ENCODE measurements at places on chromosomes 7 and 10.

GRCh38 chr7:25515633-25516275, 287.5 kb upstream of the NPVF start:
- no peak for DNase-seq

DNA sequence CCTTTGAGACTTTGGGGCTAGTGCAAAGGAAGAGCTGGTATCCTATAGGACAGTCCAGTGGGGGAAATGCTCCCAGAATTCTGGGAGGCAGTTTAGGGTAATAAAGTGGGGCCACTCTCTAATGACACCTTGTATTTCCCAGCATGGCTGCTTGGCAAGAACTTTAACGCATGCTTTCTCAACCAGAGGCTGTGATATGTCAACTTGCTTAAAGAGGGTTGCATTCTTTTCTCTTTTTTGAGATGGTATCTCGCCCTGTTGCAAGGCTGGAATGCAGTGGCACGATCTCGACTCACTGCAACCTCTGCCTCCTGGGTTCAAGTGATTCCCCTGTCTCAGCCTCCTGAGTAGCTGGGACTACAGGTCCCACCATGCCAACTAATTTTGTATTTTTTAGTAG, 38.4 kb downstream of the ALDH18A1 start:
- no peak for DNase-seq

GRCh38 chr10:95741807-95742467, 14.0 kb upstream of the ENTPD1 start:
- no peak for DNase-seq

DNA sequence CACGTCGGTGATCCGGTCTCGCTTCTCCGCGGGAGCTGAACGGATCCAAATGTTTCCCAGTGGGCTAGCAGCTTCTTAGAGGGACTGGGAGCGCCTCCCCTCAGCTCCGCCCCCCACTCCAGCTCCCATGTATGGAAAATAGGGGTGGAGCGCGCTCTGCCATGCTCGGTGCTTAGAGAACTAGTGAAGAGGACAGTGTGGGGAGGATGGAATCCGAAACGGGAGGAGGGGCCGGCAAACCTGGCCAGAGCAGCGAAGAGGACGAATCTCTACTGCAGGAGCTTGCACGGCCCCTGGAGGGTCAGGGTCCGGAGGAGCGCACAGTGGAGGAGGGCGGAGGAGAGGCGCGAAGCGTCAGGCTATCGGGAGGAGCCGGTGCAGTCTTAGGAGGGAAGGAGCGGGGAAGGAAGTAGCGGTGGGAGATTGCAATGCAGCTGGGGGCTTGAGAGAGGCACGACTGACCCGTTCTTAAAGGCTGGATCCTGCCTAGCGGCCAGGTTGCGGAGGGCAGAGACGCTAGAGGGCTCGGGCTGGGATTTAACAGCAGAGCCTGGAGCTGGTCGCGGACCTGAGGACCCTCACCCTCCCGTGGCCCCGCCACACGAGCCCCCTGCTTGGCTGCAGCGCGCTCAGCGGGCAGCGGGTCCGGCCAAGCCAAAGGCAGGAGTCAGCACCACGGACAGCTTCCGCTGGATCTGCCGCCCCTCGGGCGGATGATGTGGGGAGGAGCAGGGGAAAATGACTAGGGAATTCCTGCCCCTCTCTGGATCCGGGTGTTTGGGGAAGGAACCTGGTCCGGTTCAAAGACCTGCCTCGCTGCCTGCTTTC, at the start of gene PRLHR:
Gene PRLHR (minus strand): TSS at position 51 of the 828 bp plus-strand sequence. CDS start 404 bp downstream, outside the sequence.
- DNase-seq: no peak

- no peak for DNase-seq
These were observed 240.3 kb downstream of the SNX10 start for GRCh38 chr7:26531926-26532325.

DNA sequence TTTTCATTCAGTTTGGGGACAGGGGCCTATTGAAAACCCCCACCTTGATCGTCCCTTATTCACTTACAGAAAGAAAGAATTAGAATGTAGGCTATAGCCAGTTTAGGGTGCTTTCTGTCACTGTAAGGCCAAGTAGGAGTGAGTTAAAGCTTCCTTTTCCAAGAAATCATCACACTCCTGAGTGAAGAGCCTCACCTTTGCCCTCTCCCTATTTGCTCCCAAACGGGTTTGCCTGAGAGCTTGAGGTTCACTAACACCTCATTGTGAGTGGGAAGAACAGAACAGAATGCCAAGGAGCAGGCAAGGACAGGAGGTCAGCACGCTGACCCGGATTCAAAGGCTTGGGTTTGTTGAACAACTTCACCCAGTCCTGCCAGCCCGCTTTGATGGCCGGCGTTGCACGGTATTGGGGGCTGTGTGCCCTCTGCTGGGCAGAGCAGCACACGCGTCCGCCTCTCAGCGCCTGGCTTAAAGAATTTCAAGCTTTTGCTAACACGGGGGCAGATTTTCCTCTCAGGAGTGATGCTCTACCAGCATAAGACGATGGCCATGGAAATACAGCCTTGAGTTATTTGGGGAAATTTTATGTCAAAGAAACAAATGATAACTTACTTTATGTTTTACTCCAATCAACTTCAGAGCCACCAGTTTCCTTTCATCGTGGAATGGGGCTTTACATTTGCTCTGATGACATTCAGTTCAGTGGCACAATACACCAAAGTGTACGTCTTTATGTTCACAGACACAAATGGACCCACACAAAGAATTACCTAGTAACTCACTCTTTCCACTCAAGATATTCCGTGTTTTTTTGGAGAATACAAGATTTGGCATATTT, 470.0 kb downstream of the SUGCT start:
- peak; percentile 44 for DNase-seq

DNA sequence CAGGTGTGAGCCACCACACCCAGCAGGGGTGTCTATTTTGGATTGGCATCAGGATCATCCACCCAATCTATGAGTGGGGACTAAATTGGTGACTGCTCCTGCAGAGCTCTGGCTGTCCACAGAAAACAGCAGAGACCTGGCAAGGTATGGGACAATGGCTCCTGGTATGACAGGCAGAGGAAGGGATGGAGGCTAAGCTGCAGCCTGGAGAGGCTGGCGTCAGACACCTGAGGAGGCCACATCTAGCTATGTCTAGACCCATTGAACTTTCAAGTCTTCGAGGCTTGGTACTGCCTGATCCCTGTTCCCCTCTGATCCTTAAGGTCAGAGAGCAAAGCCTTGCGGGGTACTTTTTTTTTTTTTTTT, 3.2 kb upstream of the SERPINE1 start:
- DNase-seq: no peak

DNA sequence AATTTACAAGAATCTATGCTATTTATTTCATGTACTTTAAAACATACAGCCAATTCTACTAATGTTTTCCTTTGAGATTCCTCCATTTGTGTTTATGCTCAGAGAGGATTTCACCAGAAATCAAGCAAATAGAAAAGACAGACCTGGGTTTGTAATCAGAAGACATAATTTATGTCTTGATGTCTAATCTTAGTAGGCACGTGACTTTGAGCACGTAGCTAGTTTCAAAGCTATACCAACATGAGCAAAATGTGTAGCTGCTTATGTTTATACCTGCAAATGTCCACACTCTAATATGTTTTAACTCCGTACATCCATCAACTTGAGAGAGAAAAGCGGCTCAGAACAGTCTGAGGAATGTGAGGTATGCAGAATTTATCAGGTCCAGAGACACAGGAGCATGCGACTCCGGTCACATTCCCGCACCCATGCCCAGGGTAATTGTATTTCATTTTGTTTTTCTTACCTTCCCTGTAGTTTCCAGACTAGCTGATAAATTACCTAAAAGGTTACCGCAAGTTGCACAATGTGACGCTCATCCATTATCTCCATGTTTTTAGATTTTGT, 40.0 kb downstream of the SVOPL start:
- DNase-seq: no peak

DNA sequence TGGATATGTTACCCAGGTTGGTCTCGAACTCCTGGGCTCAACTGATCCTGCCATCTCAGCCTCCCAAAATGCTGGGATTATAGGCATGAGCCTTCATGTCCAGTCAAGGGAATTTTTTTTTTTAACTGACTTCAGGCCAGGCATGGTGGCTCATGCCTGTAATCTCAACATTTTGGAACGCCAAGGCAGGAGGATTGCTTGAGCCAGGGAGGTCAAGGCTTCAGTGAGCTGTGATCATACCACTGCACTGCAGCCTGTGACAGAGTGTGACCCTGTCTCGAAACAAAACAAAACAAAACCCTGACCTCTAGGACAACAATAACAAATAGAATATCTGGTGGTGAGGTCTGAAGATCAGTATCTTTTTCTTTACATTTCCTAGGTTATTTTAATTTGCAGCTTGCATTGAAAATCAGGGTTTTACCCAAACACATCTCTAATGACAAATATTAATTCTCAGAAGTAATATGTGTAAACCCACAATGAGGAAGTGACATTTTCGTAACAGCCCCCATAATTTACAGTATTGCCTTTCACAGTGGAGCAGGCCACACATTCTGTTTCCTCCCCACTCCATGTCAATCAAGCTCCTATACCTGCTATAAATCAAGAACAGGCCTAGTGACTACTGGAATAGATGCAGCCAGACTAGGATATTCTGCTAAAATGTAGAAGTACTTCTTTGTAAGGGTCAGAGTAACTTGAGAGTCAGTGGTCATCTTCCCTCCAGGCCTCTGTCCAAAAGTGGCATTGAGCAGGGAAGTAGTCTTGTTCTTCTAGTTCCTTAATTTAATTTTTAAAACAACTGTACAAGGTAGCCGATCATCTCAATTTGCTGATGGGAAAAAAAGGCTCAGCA, 43.3 kb upstream of the ECHDC3 start:
- no peak for DNase-seq

DNA sequence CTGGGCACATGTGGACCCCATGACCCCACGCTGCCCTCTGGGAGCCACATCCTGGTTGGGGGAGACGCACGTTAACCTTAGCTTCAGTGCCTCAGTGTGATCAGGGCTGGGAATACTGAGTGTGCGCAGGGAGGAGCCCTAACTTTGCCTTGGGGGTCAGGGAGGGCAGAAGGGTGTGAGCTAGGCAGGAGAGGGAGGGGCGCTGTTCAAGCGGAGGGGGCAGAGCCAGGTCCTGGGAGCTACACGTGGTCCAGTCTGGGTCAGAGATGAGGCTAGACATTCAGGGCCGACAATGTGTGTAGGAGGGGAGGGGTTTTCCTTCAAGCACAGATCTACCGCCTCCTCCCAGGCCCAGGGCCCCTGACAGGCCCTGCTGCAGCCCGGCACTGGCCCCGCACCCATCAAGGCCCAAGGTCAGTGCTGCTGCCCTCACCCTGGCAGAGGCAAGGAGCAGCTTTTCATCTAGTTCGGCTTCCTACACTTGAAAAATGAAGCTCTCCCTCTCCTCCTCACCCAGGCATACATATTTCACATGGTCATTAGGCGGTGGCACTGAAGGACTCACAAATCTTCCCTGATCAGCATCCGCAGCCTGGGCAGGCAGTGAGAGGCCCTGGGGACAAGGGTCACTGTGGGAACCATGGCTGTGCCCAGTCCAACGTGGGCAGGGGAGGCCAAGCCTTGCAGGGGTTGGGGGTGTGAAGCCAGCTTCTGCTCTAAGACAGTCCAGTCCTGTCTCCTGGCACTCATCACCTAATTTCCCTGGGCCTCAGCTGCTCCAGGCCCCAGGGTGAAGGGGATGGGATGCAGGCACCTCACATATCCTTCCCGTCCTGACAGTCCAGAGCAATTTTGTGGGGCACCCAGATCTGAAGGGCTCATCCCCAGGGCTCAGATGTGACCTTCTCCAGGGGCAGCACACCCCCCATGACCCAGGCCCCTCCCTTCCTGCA, 47.3 kb downstream of the C10orf105 start:
- no peak for DNase-seq

DNA sequence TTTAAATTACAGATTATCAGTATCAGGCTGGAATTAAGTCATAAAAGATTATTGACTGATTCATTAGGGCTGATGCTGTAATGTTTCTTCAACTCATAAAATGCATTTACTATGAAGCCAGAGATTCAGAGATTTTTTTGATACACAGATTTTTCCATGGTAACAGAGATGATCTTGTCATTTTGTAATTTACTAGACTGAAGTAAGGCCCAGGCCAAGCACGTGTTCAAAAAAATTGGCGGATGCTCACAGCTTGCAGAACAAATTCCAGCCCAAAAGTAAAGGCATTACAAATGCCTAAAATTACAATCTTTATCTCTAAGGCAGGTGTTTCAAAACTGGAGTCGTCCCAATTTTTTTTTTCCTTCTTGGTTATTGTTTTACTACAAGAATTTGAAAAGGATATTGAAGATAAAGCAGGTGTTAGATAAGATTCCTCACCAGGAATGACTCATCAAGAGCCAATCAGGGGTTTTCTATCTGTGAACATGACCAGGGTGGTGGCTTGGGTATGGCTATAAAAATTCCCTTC, 78.4 kb upstream of the MEOX2 start:
- no peak for DNase-seq

DNA sequence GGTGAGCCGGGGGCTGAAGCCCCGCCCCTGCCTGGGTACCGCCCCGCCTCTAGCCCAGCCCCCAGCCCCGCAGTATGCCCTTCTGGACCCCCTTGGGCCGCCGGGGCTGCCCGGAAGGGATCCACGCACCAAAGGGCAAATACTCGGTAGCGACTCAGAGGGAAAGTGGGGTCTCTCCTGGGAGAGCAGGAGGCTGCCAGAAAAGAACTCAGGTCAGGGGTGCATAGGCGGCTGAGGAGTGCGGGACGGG, 796 bp downstream of the FBXL15 start:
- DNase-seq: no peak

DNA sequence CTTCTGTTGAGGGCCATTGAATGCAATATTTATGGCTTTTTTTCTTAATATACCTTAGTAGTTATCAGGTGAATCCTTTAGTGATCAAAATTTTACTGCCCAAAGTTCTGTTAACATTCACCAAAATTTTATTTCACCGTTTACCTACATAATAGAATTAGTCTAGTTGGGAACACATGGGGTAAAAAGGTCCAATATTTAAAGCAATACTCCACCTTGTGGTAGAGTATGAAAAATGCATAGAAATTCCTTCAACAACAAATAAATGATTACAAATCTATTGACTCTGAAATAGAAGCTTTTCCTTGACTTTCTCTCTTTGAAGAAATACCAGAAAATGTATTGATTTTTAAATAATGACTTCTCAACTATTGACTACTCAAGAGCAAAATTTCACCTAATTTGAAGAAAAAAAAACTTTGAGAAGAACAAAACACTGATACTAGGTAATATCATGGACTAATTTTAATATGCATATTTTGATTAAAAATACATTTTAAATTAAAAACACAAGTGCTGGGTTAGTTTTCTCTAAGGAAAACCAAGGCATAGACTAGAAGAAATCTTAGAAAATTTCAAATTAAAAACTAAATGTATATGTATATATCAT, 43.3 kb downstream of the POLR1F start:
- no peak for DNase-seq

- DNase-seq: no peak
These were observed 106.2 kb downstream of the RTKN2 start for GRCh38 chr10:62162261-62162981.

- no peak for DNase-seq
These were observed 174.2 kb downstream of the PLXNA4 start for GRCh38 chr7:132402096-132402495.

Data from ureter (tissue), 1 donor.